ENCODE measurements at places on chromosomes 1 and 21.
A peak's percentile ranks its signal among the peaks of the same experiment; 100 is the strongest.

GRCh38 chr21:31732597-31733550, 956 bp upstream of the SCAF4 start:
- DNase-seq, result no peak

GRCh38 chr1:215824245-215824644, 257.1 kb downstream of the KCTD3 start:
- DNase-seq, result peak; percentile 50

GRCh38 chr1:103900005-103900404, 150.3 kb downstream of the AMY1C start:
- no peak for DNase-seq

GRCh38 chr1:151196292-151196800, 2.0 kb upstream of the PIP5K1A start:
- peak; percentile 92 for DNase-seq

DNA sequence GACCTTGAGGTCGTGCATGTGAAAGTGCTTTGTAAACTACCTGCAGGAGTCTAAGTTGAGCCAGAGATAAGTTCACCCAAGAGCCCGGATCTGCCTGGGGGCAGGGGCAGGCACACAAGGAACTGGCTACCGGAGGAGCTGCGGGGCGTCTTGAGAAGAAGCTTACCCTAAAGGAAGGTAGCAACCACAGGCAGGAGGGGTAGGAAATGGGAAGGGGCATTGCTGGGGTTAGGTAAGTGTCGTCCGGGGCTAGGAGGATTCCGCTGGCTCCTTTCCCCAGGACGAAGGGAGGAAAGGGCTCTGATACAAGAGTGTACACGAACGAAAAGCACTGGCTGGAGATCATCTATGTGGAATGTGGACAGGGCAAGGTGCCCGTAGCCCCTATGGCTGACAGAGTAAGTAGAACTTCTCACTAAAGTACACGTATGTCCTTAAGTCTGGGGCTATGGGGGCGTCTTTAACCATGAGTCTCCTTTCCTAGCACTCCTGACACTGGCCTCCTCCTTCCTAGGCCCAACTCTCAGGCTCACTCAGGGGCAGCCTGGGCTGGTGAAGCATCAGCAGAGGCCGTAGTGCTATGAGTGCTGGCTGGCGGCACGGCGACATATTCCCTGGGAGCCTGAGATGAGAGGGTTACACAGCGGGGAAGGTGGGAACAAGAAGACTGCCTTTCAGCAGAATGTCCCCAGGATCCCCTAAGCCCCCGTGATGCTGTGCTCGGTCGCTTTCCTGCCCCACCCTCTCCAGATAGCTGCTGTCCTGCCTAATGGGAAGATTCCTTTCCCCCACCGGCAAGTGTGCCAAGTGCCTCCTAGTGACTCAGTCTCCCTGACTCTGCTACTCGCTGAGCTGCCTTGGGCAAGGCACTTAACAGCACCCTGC, 9.1 kb upstream of the GALNT2 start:
- no peak for DNase-seq

- no peak for DNase-seq
Measured at GRCh38 chr1:40684669-40685068, 6.8 kb upstream of the NFYC start.

- peak; percentile 62 for DNase-seq
Measured at GRCh38 chr1:225651872-225652728, 823 bp downstream of the ENAH start.

DNA sequence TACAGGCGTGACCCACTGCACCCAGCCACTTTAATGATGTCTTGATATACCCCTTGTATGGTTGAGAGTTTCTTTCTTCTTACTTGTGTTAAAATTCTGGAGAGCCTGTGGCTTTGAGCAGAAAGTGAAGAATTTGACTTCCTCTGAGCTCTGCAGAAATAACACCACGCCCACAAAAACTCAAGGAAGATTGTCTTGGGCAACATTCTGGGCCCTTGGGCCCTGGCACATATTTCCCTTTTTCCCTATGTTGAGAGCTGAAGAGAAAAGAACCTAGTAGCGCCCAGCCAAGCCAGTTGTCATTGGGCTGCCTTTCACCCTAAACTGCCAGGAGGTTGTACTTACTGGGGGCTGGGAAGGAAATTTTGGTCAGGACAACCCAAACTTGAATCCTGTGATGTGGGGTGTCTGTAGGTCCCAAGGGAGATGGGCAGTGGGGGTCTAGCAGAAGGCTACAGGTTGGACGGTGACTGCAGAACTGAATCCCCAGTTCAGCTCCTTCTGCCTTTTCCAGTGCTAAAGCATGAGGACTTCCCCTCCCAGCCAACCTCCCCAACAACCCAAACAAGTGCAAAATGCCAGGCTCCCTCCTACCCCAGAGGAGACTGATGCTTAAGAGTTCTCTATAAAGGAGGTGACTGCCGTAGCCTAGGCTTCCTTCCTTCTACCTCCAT, 11.7 kb upstream of the SNAPIN start:
- peak; percentile 52 for DNase-seq

GRCh38 chr1:36225283-36225899, 1.1 kb downstream of the THRAP3 start:
- DNase-seq, result peak; percentile 36

DNA sequence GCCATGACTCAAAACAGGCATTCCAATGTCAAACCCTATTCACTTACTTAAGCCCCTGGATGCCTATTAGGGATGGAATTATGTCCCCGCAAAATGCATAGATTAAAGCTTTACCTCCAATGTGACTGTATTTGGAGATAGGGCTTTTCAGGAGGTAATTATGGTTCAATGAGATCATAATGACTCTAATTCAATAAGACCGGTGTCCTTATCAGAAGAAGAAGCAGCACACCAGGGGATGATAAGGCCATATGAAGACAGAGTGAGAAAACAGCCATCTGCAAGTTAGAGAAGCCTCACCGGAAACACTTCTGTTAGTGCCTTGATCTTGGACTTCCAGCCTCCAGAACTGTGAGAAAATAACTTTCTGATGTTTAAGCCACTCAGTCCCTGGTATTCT, 1131.8 kb upstream of the TMPRSS15 start:
- DNase-seq, result no peak

DNA sequence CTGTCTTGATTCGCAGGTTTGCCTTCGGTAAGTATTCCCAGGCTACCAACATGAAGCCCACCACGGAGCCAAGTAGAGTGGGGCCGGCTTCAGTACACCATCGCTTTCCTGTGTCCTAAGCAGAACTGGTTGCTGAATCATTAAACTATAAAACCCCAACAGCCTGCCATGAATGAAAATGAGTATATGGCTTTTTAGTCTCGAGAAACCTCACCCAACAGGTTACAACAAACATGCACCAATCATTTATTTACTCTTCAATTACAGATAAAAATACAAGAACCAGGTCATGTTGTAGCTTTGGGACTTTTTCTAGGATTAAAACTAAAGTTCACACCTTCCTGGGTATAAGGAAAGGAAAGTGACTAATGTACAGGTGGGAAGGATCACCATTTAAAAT, 7.6 kb downstream of the TMPRSS2 start:
- no peak for DNase-seq

DNA sequence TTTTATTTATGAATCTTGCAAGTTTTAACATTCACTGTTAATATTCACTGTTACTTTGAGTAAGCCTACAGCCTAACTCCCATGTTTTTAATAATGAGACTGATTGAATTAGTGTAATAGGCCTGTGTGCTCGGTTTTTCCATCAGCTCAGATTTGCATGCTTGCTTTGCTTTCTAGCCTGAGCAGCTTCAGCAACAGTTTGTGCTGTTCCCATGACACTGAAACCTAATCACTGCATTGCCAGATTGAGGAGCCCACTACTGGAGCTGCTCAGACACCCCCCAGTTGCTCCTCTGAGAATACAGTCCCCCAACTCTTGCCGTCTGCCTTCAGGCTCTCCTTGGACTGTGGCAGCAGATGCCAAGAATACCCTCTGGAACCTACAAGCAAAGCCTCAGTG, 695.4 kb downstream of the BRINP3 start:
- no peak for DNase-seq

GRCh38 chr1:12798911-12799310, 7.7 kb downstream of the PRAMEF1 start:
- no peak for DNase-seq

- peak; percentile 40 for DNase-seq
Measured at GRCh38 chr1:156894711-156895454, 1.4 kb downstream of the PEAR1 start.

Measured in adipocyte (in vitro differentiated cells).